ENCODE measurements at places on chromosomes 13 and 19. TPM values are rescaled to one million over a fixed set of nuclear protein-coding genes. Genes with fewer than 3 reads are reported as not detected.

Gene PLVAP
- total RNA-seq: not detected

Gene SLAIN1
- total RNA-seq: 0.38 TPM

Gene MEDAG
- total RNA-seq: 0.06 TPM

Gene CEACAM20
- 0.08 TPM for total RNA-seq

Data from A549 treated with CORT108297 at 1 μM for 4 hours (cell line).